NB4 (cell line): ENCODE measurements at places on chromosomes 2 and 18.

GRCh38 chr2:2188344-2188920 is 142.6 kb downstream of the MYT1L start:
- DNase-seq, result no peak

GRCh38 chr2:125216321-125216720 is 1191.2 kb downstream of the CNTNAP5 start:
- DNase-seq, result no peak

- peak; percentile 54 for DNase-seq
These were observed 56.1 kb upstream of the C2orf15 start for GRCh38 chr2:99085421-99085820.

- no peak for DNase-seq
These were observed 1.2 kb downstream of the TMEM237 start for GRCh38 chr2:201642086-201642578.
